ENCODE measurements at places on chromosomes 5 and 9. TPM values are rescaled to one million over a fixed set of nuclear protein-coding genes. Genes with fewer than 3 reads are reported as not detected.

DNA sequence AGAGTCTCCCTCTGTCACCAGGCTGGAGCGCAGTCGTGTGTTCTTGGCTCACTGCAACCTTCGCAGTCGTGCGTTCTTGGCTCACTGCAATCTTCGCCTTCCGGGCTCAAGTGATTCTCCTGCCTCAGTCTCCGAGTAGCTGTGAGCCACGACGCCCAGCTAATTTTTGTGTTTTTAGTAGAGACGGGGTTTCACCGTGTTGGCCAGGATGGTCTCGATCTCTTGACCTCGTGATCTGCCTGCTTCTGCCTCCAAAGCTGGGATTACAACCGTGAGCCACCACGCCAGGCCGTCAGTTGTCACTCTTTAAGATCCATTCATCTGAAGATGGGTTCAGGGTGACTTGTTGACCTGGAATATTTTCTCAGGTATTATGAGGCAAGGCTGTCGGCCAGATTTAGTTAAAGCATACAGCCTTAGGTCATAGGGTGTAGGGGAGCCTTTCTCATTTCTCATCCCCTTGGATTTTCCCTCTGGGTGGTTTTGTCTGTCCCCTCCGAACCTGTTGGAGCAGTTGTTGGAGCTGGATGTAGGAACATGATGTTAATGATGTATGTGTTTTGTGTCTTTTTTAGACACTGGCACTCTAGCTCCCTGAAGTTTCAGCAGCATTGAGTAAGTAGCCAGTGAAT is 1.6 kb downstream of the SLC22A5 start:
- DNase-seq = no peak

GRCh38 chr5:115542651-115543364 is 1.8 kb downstream of the FEM1C start:
- no peak for DNase-seq

DNA sequence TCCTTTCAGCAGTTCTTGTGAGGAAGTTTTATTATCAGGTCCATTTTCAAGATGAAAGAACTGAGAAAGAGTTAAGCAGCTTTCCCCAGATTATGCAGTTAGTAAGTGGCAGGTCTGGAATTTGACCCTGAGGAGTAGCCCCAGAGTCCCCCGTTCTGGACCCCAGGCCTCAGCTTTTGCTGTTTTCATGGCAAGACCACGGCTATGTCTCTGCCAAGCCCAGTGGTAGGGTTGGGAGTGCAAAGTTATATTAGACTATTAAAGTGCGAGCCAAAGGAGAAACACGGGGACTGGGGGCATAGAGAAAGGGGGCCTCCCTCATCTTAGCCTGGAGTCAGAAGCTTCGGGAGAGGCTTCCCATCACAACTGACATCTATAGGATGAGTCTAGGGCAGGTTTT is 19.3 kb upstream of the ORM1 start:
- DNase-seq = no peak

DNA sequence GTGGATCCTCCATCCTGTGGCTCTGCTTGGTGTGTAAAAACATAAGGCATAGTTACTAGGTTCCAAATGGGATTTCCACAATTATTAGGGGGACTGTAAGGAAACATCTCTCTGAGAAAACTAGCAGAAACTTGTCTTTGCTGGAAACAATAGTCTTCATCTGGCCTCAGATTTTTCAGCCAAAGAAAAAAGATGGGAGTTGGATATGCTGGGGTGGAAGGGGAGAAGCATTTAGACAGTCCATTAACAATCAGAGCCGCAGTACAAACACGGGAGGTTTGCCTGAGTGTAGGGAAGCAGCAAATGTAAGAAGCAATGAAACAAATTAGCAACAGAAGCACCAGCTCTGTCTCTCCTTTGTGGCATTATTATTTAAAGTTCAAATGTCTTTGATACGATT is 402.7 kb upstream of the ZNF608 start:
- DNase-seq = no peak

DNA sequence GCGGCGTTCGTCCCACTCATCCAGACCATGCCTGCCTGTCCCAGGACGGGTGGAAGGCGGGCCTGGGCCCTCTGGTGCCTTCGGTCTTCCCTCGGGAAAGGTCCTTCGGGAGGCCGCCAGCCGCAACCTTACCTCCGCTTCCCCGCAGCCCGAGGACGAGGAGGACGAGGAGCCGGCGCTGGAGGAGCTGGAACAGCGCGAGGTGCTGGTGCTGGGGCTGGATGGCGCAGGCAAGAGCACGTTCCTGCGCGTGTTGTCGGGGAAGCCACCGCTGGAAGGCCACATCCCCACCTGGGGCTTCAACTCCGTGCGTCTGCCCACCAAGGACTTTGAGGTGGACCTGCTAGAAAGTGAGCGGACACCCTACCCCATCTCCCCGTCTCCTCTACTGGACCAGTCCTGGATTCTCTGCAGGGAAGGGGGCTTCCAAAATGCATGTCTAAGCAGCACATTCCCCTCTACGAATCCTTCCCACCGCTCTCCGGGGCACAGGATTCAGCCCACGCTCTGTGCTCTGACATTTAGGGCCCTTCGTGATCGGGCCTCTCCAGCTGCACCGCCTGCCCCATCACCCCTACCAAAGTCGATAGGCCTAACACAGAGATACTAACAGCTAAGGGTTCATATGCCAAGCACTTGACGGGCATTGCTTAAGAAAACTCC is 1.1 kb downstream of the ARL10 start:
- no peak for DNase-seq

- no peak for DNase-seq
Measured at GRCh38 chr5:30878296-30878695, 315.2 kb upstream of the CDH6 start.

DNA sequence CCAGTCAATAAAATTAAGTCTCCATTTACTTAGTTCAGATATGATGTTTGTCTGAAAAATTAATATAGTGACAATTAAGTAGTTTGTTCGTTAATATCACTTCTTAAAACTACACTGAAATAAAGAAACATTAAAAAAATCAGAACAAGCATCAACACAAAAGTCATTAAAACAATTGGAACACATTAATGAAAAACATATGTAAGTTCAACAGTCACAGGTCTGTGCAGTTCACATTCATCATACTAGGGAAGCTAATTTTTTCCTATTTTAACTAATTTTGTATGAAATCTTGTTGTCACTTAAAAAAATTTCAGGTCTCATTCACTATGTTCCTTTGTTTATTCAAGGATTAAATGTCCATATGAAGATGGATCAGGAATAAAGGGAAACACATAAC is 22.5 kb downstream of the POC5 start:
- no peak for DNase-seq

DNA sequence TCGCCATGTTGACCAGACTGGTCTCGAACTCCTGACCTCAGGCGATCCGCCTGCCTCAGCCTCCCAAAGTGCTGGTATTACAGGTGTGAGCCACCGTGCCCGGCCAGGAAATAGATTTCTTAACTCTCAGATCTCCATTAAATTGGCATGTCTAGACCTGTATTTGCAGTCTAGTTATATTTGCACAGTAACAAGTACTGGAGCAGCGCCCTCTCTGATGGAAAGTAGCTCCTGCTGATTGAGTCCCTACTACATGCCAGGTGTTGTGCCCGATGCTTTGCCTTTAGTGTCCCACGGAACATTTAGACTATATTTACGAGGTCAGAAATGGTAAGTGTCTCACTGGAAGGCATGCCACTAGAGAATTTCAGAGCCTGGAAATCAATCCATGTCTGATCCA is 15.8 kb upstream of the TMED9 start:
- DNase-seq = no peak

- no peak for DNase-seq
Measured at GRCh38 chr9:27462434-27462833, 61.7 kb upstream of the IFNK start.

GRCh38 chr9:82313697-82314096 is 325.1 kb downstream of the SPATA31D1 start:
- no peak for DNase-seq

GRCh38 chr9:115262952-115263351 is 145.0 kb upstream of the TNC start:
- no peak for DNase-seq

- no peak for DNase-seq
Measured at GRCh38 chr5:150577378-150578139, 62.9 kb upstream of the SYNPO start.

- DNase-seq = no peak
Measured at GRCh38 chr5:109942646-109943045, 252.9 kb downstream of the MAN2A1 start.

- no peak for DNase-seq
Measured at GRCh38 chr5:178323961-178324360, 91.4 kb upstream of the PHYKPL start.

GRCh38 chr5:142098931-142099330 is 9.6 kb upstream of the NDFIP1 start:
- DNase-seq = no peak

DNA sequence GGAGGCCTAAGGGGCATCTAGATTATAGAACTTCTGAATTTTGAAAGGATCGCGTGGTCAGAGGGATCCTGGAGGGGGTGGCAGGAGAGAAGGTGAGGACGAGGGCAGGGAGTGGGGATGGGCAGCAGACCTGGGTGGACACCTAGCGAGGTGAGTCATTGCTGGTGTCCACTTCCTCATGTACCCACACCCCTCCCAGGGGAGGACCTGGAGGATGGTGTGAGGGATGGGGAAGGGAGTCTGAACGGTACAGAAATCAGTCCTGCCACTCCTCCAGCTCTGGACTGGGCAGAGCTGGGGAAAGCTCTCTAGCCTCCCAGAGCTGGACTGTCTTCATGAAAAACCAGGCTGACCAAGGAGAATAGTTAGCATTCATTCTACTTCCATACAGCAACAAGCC is 46.9 kb downstream of the TMOD1 start:
- no peak for DNase-seq

- DNase-seq = no peak
Measured at GRCh38 chr9:110578575-110579033, 937 bp downstream of the SVEP1 start.

The CBY3 gene
- total RNA-seq = 1.4 TPM

The ARHGEF28 gene
- total RNA-seq = 35.5 TPM

The PDE4D gene
- total RNA-seq = 85.8 TPM

The LTC4S gene
- total RNA-seq = 4.9 TPM

The ANKHD1 gene
- 106 TPM for total RNA-seq

The ALDH1A1 gene
- total RNA-seq = 196 TPM

The DBH gene
- total RNA-seq = not detected

Measured in thoracic aorta (tissue), 2 donors.